CD4-positive, alpha-beta T cell treated with Interleukin-17A for 1 hour (primary cell): ENCODE measurements at places on chromosomes 2 and 18.

DNA sequence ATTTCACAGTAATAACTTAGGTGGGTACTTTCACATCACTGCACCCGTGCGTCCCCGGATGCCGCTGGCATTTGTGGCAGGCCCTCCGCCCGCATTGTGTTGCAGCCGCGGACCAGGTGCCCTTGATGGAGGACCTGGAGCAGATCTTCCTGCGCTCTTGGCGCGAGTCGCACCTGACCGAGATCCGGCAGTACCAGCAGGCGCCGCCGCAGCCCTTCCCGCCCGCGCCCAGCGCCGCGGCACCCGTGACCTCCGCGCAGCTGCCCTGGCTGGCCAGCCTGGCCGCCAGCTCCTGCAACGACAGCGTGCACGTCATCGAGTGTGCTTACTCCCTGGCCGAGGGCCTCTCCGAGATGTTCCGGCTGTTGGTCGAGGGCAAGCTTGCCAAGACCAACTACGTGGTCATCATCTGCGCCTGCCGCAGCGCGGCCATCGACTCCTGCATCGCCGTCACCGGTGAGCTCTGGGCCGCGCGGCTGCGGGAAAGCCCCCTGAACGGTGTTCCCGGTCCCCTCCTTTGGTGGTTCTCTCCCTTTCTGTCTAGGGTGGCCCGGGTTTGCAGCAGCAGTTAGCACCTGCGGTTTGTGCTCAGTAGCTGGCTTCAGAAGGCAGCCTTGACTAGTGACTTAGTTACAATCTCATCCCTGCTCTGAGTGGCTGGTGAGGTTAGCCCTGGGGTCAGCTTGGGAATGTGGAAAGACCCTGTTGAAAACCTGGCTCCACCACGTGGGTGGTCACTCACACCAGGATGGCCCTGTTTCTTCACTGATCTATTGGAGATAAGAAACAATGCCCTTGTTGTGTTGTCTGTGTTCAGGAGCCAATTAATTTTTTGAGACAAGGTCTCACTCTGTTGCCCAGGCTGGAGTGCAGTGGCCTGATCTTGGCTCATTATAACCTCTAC, 59.1 kb downstream of the GREB1 start:
- DNase-seq = no peak

GRCh38 chr2:215528555-215528954, 92.7 kb upstream of the FN1 start:
- no peak for DNase-seq

- no peak for DNase-seq
Measured at GRCh38 chr18:45316127-45316526, 299.1 kb upstream of the SLC14A2 start.

- DNase-seq = no peak
Measured at GRCh38 chr2:212733273-212733672, 194.7 kb upstream of the ERBB4 start.

DNA sequence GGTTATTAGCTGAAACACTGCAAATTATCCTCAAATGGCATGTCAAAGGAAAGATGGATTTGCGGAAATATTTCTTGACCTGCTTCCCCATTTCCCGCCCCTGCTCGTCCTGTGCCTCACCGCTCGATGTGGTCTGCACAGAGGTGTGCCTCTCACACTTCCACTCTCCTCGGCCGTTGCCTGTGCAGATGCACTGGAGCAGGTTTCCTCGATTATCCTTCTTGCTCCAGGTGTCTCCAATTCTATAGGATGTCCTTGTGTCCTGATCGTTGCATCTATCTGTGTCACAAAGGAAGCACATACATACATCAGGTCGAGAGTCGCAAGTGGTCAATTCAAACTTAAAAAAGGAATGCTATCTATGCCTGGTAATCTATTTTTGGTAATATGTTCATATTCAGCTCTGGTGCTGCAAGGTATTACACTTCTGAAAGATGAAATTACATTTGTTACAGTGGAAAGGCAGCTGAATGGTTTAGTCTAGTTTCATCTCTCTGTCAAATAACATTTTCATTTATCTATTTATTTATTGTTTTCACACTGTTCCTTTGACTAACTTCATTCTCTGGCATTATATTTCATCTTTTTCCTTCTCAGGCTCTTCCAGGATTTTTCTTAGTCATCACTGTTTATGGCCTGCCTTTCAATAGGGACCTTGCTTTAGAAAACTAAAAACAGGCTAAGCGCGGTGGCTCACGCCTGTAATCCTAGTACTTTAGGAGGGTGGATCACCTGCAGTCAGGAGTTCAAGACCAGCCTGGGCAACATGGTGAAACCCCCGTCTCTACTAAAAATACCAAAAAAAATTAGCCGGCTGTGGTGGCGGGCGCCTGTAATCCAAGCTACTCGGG, 7.6 kb downstream of the FN1 start:
- DNase-seq = no peak

DNA sequence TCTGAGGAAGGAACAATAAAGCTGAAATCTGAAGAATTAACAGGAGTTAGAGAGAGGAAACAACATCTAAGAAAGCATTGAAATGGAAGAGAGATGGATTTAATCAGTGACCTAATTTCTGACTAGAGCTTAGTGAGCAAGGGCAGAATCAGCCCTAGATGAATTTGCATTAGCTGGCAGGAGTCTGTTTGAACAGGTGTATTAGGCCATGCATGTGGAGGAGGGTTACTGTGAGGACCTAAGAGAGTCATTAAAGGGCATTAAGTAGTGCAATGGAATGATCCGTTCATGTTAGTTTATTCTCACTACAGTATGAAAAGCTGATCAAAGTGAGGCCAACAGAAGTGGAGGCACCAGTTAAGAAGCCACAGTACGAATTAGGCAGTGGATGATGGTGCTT, 285.3 kb downstream of the GRB14 start:
- DNase-seq = no peak

- no peak for DNase-seq
Measured at GRCh38 chr18:57523171-57523956, 63.1 kb downstream of the FECH start.

GRCh38 chr2:157363612-157364101, 38.0 kb upstream of the ERMN start:
- DNase-seq = peak; percentile 8

DNA sequence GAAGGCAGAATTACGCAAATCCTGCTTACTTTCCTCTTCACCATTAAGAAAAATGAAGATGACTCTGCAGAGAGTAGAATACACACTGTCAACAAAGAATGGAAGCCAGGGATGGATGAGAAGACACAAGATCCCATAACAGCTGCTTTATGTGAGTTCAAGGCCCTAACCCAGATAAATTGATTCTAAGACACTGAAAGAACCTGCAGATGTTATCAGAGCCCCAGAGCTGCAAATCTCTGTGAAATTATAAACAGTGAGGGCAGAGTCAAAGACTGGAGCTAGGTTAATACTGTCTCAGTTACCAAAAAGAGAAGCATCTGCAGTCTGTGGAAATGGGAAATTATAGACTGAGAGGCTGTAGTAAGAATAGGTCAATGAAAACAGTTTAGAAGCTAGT, 320.1 kb upstream of the PKDCC start:
- DNase-seq = no peak

DNA sequence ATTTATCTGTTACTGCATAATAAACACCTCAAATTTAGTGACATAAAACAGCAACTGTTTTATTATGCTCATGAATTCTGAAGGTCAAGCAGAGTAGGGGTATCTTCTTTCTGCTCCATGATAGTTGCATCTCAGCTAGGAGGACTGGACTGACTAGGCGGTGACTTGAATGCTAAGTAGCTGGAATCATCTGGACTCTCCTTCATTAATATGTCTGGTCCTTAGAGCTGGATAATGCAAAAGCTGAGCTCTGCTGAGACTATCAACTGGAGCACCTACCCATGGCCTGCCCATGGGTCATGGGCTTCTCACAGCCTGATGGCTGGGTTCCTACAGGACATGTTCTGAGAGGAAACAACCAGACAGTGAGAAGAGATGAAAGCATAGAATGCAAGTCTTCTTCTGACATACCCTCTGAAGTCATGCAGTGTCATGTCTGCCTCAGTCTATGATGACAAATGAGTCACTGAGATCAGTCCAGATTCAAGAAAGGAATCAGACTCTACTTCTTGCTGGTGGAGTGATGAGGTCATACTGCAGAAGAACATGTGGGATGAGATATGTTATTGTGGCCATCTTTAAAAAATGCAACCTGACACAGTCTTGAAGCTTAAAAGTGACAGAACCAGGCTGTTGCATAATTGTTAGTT, 174.2 kb upstream of the OSR1 start:
- no peak for DNase-seq

DNA sequence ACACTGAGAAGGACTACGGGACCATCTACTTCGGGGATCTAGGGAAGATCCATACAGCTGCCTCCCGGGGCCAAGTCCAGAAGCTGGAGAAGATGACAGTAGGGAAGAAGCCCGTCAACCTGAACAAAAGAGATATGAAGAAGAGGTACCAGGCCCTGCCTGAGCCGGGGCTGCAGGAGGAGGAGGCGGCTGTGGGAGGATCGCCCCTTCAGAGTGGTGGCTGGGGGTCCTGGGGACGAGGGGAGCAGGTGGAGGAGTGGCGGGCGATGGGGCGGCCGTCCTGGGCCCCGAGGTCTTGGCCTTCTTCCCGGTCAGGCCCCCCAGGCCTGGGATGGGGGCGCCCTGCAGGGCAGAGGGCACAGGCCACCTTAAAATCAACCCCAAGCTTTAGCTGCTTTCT, 524 bp downstream of the ANKRD30B start:
- DNase-seq = no peak

DNA sequence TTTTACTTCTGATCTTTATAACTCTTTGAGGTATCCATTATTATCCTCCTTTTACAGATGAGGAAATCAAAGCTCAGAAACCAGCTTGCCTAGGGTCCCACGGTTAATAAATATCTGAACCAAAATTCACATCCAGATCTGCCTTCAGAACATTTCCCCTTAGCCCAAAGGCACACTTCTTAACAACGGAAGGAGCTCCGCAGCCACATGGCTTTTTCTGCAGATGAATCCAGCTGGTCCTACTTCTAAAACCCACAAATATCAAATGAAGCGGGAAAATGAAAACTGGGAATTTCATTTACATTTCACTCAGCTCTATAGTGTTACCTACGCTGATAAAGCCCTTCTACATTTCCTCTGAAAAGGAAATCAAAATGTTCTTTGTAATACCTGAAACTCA, 357.0 kb upstream of the ID2 start:
- DNase-seq = no peak

- DNase-seq = no peak
Measured at GRCh38 chr2:76270096-76270710, 559.5 kb upstream of the GCFC2 start.

- no peak for DNase-seq
Measured at GRCh38 chr2:241412144-241412543, 56.1 kb downstream of the FARP2 start.

DNA sequence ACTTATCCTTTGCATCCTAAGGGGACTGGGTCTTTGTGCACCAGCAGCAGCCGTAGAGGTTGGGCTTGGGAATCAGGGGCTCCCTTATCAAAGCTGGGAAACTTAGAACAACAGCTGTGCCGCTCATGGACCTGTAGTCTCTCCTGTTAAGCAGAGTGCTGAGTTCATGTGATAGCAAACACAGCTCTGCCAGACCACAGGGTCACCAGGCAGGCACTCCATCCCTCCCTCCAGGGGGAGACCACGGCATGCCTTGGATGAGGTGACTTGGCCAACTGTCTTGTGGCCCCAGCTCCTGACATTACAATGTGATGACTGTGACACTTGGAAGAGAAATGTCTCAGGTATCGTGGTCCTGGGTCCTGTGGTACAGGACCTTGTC, 60.0 kb downstream of the DGKD start:
- no peak for DNase-seq

DNA sequence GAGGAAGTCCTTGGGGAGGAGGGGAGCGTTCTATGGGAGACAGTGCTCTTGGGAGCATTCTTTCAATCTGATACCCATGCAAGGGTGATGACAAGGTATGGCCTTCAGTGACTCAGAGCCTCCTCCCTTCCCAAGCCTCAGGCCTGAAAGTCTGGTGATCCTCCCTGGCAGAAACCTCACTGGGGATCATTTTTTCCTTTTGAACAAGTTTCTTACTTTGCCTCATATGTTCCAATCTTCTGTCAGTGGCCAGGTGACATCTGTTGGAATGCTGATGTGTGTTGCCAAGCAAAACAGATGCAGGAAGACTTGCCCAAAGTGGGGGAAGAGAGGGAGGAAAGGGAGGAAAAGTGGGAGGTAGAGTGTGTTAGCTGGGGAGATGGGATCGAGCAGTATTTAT, 224.8 kb downstream of the NEDD4L start:
- DNase-seq = no peak

DNA sequence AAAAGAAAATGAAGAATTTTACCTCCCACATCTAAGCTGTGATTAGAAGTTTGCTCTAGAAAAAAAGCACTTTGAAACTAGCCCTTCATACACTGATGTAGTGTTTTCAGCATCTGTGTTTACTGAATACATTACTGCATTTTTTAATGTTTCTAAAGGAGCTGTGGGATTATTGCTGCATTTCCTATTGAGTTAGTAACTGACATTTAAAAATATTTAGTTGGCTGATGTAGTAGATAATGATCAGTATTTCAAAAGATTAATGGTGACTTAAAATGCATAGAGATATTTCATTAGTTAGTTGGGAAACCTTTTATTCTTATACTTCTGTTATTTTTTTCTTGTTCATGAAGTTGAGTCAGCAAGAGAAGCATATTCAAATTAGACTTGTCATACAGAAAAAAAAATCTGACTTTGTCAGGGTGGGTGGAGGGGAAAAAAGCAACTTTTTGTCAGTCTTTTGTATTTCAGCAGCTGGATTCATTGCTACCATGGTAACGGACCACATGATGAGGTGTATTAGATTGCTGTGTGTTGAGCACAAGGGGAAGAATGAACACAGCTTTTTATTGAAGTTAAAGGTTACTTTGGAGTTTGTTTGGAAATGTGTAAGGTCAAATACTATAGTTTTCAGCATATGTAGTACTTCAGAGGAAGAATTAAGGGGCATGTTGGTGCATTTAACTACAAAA, at the start of gene DTNA:
DTNA (plus strand) TSS at position 549 of the 692 bp plus-strand sequence. CDS start 45,679 bp downstream, outside the sequence.
- DNase-seq = no peak

- no peak for DNase-seq
Measured at GRCh38 chr18:32391126-32391525, 79.6 kb downstream of the GAREM1 start.

GRCh38 chr2:113124181-113124961, 3.0 kb upstream of the IL1RN start:
- no peak for DNase-seq
